Globus pallidus (tissue), 1 donor: ENCODE measurements at places on chromosomes 2 and 18.

- DNase-seq: peak; percentile 57
Observed at GRCh38 chr2:171522788-171523087, 464 bp downstream of the CYBRD1 start.

DNA sequence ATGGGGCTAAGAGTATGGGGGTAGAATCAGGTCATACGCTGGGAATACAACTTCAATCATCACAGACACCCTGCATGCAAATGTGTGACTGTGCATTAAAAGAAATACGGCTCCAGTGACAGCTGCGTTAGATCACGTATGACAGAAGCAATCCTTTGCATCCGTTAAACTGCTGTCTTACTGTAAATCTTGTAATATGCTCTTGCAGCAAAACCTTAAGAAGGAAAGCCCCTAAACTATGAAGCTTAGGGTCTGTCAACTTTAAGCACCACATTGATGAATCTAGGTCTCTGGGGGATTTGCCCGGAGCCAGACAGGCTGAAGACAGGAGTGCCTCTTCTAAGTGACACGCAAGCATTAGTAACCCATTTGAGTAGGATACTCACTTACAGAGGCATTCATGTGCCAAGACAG, 84.7 kb upstream of the EML6 start:
- no peak for DNase-seq

- no peak for DNase-seq
Observed at GRCh38 chr2:172246649-172247048, 143.9 kb upstream of the DLX2 start.

DNA sequence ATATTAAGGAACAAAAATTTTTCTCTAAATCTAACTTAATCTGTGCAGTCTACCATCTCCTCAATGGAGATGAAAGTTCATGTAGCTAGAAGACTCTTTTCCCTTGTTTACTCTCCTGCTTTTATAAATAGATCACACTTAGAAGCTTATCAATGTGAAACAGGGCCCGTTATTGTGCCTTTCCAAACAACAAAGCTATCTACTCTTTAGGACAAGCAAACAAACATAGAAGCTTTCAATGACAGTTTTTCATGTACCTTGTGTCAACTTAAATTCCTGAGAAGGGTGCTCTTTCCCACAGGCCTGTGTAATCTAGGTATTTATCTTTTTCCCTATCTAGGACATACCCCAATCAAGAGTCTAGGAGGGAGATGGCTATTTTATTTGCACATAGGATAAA, 247.8 kb upstream of the CWC22 start:
- DNase-seq: no peak

GRCh38 chr2:96345868-96346462, 10.4 kb downstream of the NCAPH start:
- no peak for DNase-seq

DNA sequence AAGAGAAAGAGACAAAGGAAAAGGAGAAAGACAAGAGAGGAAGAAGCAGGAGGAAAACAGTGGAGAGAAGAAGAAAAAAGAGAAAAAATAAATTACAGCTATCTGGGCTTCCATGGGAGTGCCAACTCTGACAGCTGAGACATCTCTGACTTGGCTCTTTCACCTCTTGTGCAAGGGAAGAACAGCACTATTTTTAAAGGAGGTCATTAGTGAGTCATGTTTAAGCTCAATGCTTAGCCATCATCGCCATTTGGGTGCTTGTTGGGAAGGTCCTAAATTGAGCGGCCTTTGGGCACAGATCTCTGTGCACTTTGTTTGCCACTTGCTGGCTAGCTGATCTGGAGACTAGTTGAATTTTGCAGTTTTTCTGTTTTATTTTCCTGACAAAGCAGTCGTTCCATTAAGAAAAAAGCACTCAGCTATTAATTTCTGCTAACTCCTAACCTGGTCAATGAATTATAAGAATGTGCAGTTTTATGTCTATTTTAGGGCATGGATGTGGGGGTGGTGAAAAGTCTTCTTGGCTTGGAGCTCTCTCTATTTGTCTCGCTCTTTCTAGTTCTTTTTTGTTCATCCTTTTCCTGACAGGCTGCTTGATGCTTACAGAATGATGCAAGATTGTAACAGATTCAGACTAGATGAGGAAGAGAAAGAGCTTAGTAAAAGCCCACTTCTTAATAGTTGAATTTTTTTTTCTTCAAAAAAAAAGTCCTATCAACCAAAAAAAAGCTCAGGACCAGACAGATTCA, 231.5 kb downstream of the SLC8A1 start:
- DNase-seq: no peak

- DNase-seq: no peak
Observed at GRCh38 chr2:240341064-240341463, 94.4 kb upstream of the GPC1 start.

GRCh38 chr18:8411492-8411891, 197.7 kb upstream of the RAB12 start:
- DNase-seq: no peak

DNA sequence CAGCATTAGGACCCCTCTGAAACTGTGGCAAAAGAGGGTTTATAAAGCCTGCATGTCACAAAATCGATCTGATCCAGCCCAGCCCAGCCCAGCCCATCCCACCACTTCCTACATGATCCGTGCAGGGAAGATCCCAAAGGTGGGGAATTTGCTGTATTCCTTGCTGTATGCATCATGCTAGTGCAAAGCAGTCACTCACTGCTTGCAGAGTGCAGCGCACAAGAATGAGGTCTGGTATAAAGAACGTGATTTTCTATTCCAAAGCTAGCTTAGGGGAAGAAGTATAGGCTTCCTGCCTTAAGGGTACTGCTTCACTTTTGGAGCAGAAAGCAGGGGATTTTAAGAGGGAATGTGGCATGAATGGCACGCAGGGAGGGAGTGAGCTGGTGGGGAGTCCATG, 18.9 kb upstream of the SERPINB11 start:
- no peak for DNase-seq

- no peak for DNase-seq
Observed at GRCh38 chr2:215614296-215614695, 178.4 kb upstream of the FN1 start.

DNA sequence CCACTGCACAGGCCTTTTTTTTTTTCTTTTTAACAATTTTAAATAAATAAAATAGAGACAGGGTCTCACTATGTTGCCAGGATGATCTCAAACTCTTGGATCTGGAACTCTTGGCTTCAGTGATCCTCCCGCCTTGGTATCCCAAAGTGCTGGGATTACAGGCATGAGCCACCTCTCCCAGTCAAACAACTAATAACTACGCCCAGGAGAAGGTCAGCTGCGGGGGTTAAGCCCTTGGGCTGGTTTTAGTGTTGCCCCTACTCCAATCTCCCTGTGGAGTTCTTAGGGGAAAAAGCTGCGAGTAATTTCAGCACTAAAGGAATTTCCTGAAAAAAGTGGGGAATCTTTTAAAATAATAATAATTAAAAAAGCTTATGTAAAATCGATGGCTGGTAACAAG, 96.4 kb upstream of the XPO1 start:
- no peak for DNase-seq

DNA sequence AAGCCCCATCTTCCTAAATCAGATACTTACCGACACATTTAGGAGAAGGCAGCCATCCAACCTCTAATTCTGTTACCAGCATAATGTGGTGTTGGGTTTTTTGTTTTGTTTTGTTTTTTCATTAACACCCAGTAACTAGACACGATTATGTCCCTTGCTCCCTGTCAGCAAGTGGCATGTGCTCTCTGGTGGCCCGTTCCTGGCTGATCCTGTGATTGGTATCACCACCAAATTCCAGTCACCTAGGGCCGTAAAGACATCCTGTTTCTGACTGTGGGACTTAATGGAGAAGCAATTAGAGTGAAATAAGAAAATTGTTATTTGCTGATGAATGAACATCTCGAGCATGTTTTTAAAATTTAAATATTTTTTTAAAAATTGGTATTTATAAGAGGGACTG, 5.9 kb upstream of the DLX1 start:
- DNase-seq: no peak

DNA sequence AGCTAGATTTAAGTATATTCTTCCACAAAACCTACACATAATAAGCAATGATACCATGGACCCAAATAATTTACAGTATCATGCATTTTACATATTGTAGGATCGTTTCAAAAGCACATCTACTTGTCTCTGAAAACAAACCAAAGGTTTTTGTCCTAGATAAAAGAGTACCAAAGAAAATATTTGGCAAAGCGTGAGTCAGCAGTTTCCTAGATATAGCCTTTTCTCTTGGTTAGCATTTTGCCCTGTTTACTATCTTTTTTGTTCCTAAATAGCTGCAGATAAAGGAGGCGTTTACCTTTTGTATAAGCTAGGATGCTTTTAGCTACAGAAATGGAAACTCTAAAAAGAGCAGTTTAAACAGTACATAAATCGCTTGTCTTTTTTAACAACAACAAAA, 305.8 kb upstream of the GULP1 start:
- DNase-seq: no peak

DNA sequence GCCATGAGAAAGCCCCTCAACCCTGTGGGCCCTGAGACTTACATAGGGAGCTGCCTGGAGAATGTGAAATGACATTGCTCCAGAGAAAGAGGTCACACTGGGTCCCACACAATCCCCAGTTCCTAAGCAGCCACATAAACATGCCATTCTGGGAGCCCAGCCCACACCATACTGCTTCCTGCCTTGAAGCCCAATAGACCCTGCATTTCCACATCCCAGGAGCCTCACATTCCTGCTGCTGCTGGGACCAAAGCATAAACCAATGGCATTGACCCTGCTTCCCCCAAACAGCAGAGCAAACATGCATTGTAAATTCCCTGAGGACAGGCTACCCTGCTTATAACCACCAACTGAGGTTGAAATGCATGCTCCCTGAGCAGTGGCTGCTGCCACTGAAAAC, 1117.6 kb upstream of the SLC39A10 start:
- no peak for DNase-seq

DNA sequence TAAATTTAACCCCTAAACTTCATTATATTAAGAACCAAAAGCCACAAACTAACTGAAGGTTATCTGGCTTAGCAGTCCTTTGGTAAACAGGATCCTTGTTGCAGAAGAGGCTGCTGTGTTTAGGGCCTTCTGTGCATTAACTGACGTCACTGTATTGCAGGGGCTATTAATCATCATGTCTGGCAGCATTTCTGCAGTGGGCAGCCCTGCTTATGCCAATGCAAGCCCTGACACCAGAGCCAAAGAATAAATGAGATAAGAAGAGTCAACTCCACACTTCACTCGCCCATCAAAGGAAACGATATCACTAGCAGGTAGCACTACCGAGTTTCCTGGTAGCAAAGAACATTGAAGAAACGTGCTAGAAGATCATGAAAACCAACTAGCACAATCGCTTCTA, 110.6 kb downstream of the PLEKHM3 start:
- no peak for DNase-seq

- no peak for DNase-seq
Observed at GRCh38 chr2:122758967-122759366, 1003.5 kb downstream of the TSN start.

GRCh38 chr2:128232965-128233789, 85.5 kb downstream of the HS6ST1 start:
- peak; percentile 83 for DNase-seq

GRCh38 chr2:72150157-72150860, 2.6 kb upstream of the CYP26B1 start:
- DNase-seq: peak; percentile 79

DNA sequence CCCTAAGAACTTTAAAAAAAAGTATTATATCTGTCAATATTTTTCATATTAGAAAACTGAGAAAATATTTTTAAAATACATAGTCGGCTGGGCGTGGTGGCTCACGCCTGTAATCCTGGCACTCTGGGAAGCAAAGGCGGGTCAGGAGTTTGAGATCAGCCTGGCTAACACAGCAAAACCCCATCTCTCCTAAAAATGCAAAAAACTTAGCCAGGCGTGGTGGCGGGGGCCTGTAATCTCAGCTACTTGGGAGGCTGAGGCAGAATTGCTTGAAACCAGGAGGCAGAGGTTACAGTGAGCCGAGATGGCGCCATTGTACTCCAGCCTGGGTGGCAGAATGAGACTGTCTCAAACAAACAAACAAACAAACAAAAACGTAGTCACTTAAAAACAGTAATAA, 5.1 kb upstream of the KCMF1 start:
- no peak for DNase-seq

DNA sequence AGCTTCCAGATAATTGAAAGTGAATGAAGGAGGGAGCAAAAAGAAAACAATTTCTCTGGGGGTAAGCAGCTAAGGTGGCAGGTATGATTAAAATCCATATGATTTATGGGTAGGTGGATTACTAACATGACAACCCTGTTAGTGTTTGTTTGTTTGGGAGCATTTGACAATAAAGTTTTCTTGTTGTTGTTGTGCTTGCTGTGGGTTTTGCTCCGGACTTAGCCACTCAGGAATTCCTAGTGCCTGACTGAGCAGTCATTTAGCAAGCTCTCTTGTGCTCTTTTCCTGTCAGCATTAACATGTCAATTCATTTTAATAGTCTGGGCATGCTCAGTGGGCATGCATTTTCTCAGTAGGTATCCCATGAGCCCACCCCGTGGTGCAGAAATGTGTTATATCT, 674.8 kb upstream of the ZEB2 start:
- no peak for DNase-seq

DNA sequence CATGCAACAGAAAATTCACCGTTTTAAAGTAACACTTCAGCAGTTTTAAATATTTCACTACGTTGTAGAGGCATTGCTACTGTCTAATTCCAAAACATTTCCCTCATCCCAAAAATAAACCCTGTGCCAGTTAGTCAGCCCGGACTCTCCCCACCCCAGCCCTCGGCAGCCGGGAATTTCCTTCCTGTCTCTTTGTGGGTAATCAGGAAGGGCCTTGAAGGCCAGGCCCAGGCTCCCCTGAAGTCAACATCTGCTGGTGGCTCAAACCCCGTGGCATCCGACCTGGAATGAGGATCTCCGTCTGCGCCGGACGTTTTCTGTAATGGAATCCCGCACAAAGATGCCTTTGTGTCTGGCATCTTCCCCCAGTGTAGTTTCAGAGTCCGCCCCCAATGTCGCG, 219.6 kb downstream of the SNTG2 start:
- DNase-seq: no peak

- no peak for DNase-seq
Observed at GRCh38 chr2:208210688-208211451, 21.0 kb upstream of the C2orf80 start.

- no peak for DNase-seq
Observed at GRCh38 chr18:46297621-46298020, 193.4 kb downstream of the HAUS1 start.
